Gastroesophageal sphincter (tissue), 4 donors: ENCODE measurements at places on chromosomes 13 and 19. TPM values are rescaled to one million over a fixed set of nuclear protein-coding genes. Genes with fewer than 3 reads are reported as not detected.

DNA sequence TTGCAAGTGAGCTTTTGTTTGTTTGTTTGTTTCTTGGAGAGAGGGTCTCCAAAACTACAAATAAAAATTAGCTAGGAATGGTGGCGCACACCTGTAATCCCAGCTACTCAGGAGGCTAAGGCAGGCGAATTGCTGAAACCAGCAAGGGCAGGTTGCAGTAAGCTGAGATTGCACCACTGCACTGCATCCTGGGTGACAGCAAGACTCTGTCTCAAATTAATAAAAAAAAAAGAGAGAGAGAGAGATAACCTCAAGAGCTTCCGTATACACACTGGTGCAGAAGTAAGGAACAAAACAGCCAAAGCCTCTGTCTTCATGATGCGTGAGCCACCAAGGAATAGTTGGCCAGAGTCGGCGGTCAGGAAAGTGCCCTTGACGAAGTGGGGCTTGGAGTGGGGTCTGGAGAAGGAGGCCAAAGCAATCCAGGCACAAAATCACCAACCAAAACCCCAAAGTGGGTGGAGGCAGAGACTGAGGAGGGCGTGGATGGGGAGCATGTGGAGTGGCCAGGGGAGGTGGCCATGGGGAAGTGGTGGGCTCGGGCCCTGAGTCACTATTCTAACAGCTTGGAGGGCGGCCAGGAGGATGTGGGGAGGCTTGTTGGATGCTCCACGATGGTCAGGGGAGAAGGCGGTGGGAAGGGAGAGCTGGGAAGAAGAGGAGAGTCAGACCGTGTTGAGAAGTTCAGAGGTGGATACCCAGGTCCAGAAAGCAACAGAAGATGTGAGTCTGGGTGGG, 21.2 kb upstream of the TOMM40 start:
- no peak for ATAC-seq

DNA sequence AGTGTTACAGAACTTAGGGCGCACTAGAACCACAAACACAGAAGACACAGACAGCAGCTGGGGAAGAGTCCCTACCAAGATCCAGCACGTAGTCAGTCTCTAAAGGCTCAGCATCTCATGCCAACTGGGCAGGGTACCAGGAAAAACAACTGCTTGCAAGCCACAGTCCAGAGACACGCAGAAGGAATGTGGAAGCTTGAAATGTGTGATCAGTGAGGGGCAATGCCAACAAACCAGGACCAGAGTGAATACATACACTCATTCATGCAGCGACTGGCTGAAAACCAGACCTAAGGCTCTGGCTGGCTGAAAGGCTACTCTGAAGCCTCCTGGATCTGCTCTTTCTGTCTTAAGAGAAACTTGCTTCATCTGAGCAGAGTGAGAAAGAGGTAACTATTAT, 1484.8 kb downstream of the EFNB2 start:
- no peak for ATAC-seq

GRCh38 chr13:27359199-27359821, 65.1 kb upstream of the GTF3A start:
- ATAC-seq, result peak; percentile 58

GRCh38 chr19:7211191-7211951, 82.8 kb downstream of the INSR start:
- ATAC-seq, result peak; percentile 5

- ATAC-seq, result peak; percentile 3
Observed at GRCh38 chr13:41107104-41107571, 25.5 kb downstream of the KBTBD6 start.

DNA sequence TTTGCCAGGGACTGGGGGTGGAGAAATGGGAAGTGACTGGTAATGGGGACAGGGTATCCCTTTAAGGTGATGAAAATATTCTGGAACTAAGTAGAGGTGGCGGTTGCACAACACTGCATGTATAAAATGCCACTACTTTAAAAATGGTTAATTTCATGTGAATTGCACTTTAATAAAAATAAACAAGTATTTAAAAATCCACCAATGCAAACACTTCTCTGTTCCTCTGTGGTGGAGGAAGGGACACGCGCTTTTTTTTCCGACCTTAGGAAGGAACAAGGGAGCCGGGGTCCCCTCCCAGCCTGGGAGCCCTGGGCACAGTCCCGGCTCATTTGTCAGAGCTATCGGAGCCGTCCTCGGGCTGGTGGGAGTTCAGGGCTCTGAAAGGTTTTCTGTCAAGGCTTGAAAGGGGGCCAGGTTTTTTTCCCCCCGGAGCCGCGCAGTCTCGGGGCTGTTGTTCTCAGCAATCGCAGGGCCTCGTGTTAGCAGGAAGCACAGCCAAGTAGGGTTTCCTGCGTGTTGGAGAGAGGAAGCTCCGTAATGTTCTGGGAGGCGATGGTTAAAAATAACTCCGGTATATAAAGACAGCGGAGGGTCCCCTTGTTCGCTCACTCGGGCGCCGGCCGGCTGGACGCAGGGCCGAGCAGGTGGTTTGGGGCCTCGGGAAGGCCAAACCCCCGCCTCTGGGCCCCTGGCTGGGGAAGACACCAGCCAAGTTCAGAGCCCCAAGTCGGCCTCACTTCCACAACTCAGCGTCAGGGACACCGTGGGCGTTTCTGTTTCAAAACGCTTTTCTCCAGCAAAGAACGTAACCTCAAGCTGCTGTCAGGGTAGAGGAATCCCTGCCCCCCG, 41.2 kb upstream of the KLF2 start:
- ATAC-seq, result peak; percentile 88

ZNF460 gene
- 40.4 TPM for total RNA-seq

UFM1 gene
- total RNA-seq, result 52.5 TPM
